Thymus (tissue), 14 donors: ENCODE measurements at places on chromosomes 2 and 18. TPM values are rescaled to one million over a fixed set of nuclear protein-coding genes. Genes with fewer than 3 reads are reported as not detected.

GRCh38 chr2:14303366-14304115 is 329.0 kb upstream of the LRATD1 start:
- no peak for DNase-seq

The MC4R gene
- 0.30 TPM for polyA plus RNA-seq

The CNRIP1 gene
- polyA plus RNA-seq = 10.3 TPM

GRCh38 chr2:33632831-33633230 is 33.7 kb upstream of the FAM98A start:
- DNase-seq = no peak

- no peak for DNase-seq
Measured at GRCh38 chr2:139366681-139367080, 586.5 kb upstream of the NXPH2 start.

DNA sequence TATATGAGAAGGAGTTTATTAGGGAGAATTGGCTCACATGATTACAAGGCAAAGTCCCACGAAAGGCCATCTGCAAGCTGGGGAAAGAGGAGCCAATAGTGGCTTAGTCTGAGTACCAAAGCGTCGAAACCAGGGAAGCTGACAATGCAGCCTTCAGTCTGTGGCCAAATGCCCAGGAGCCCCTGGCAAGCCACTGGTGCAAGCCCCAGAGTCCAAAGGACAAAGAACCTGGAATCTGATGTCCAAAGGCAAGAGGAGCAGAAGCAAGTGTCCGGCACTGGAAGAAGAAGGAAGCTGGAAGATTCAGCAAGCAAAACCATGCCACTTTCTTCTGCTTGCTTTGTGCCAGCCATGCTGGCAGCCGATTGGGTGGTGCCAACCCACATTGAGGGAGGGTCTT is 74.3 kb upstream of the NPAS2 start:
- no peak for DNase-seq

- DNase-seq = no peak
Measured at GRCh38 chr2:230777721-230778120, 65.1 kb downstream of the CAB39 start.

DNA sequence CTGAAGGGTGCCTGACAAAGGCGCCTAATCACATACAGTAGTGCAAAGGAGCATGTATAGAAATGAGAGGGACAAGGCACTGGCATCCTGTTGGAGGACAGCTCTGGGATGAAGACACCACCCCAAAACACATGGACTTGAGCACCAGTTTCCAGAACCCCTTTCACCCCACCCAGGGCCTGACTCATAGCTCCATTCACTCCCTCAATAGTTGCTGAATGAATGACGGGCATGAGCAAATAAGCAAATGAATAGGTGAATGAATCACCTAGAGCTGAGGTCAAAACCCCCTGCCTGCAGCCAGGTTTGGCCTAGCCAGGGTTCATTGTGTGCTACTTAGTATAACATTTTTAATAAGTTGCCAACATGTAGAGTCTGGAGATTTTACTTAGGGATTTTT is 66.3 kb downstream of the NRP2 start:
- no peak for DNase-seq

- DNase-seq = no peak
Measured at GRCh38 chr2:168188002-168188401, 59.4 kb downstream of the STK39 start.

The INO80C gene
- 32.6 TPM for polyA plus RNA-seq

GRCh38 chr2:1521191-1521877 is 108.1 kb downstream of the TPO start:
- DNase-seq = no peak

The CCDC85A gene
- 0.21 TPM for polyA plus RNA-seq

DNA sequence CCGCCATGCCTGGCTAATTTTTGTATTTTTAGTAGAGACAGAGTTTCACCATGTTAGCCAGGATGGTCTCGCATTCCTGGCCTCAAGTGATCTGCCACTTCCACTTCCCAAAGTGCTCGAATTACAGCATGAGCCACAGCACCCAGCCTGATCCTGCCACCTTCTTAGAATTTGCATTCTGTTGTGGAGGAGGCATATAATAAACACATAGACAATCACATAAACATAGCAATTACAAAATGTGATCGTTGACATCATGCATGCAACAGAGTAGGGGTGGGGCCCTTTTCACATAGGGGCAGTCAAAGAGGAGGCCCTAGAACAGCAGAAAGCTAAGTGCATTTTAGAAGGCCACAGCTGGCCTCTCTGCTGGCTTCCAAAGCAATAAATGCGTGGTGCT is 39.9 kb upstream of the TSPYL6 start:
- DNase-seq = no peak

The CCL20 gene
- 15.0 TPM for polyA plus RNA-seq

GRCh38 chr2:25726522-25726921 is 53.1 kb upstream of the DTNB start:
- DNase-seq = no peak

The SAG gene
- 0.32 TPM for polyA plus RNA-seq

DNA sequence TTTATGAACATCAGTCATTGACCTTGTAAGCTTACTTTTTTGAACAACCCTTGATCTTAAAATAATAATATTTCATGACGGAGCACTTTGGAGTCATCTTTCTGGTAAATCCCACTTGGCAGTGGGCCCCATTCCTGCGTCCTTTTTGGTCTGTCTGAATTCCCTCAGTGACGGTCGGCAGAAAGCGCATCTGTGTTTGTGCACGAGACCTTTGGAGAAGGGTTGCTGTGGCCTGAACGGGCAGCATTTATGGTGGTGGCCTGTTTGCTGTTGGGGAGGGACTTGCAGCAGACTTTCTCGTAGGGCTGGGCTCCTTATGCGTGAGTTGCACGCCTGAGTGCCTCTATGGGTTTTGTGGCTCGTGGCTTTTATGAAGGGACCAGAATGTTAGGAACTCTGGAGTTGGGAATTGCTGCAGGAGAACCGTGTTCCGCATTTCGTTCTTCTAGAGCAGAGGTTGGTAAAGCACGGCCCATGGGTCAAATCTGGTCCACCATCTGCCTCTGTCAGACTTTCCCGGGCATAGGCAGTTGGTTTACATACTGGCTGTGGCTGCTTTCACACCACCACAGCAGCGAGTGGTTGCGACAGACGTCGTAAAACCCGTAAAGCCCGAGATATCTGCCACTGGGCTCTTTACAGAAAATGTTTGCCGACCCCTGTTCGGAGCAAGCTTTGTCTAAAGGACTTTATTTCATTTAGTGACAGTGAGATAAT is 30.8 kb downstream of the LPIN1 start:
- no peak for DNase-seq

DNA sequence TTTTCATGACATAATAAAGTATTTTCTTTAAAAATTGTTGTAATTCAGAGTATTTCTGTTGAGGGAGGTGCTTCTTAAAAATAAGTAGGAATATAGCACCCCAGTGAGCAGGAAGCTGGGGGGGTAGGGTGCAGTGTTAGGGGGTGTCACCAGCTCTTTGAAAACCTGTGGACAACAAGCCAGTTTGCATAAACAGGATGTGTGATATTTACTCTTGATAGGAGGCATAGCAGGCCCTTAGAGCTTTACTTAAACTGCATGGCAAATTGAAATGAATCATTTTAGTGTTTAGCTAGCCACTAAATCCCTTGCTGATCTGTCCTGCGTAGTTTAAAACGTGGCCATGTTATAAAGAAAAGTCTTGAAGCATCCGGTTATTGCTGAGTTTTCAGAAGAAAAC is 8.4 kb downstream of the TGIF1 start:
- no peak for DNase-seq

GRCh38 chr2:118122594-118123281 is 34.5 kb downstream of the INSIG2 start:
- DNase-seq = no peak

DNA sequence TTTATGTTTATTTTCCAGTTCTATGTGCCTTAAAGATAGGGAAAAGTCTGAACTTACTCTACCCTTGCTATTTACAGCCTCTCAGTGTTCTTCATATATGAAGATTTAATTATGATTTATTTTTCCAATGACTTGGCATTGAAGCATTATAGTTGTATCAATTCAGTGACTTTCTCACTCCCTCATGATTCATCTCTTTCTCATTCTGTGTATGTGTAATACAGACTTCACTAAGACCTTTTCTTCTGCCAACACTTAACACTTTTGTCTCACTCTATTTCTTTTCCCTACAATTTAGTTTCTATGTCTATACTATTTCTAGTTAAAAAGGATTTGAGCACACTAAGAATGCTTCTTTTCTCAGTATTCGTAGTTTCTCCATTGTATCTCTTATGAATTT is 1470.3 kb upstream of the ACVR2A start:
- no peak for DNase-seq

The TBR1 gene
- polyA plus RNA-seq = 0.02 TPM

- no peak for DNase-seq
Measured at GRCh38 chr2:189835855-189836558, 51.8 kb downstream of the PMS1 start.

DNA sequence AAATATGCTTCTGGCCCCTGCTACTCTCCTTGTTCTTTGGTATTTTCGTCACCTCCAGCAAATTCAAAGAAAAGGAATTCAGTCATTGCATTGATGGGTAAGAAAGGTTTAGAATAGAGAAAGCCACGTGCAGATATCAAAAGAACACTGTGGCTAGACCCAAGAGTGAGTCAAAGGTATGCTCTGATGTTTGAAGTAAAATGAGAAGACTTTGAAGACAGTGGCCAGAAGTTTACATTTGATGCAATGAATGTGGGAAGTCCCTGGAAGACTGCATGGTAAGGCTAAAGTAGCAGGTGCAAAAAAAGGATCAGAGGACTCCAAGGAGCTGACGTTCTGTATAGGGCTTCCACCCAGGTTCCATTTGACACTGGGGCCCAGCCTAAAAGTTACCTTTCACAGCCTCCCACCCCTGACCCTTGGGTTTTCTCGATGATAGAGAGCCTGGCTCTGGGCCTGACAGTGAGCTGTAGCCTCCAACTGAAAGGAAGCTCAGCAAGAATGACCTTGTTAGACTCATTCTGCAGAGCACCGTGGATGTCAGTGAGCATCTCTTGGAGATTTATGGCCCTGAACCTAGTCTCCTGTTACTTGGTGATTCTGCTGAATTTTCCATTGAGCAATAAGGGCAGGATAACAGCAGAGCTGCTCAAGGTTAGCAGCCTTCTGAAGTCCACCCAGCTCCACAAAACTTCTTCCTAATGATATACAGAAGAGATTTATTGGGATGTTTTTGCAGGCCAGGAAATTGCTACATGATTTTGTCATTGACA is 223.7 kb upstream of the RBBP8 start:
- DNase-seq = no peak

The DES gene
- 21.6 TPM for polyA plus RNA-seq

The IL36B gene
- 0.11 TPM for polyA plus RNA-seq

DNA sequence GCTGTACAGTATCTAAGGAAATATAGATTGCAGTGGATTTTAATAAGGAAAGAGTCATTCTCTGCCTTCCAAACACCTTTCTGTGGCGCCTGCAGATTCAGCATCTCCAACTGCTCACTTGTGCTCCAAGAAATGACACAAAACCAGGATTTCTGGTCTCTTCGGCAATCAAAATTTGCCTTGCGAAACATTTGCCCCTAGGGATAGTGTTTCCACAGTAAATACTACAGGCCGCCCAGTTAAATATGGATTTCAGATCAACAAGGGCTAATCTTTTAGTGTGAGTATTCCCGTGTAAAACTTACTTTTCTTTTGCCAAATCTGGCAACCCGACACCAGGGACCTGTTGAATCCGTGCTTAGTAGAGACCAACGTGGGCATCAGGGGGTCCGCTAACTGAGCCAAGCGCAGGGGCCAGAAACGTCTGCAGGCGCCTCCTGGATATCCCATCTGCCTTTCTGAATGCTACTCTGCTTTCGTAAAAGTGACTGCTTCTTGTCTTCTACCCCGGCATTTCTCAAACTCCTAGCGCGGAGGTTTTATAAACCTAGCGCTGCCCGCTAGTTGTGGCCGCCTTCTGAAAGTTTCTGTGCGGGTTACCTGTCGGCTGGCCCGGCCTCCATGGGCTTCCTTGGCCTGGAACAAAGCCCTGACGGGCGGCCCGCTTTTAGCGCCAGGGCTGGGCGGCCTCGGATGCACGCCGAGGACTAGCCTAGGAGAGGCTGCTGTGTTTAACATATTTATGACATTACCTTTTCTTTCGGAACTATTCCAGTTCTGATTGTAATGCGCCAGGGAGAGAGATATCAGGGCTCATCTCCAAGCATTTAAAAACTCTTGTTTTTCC is 2.5 kb downstream of the CYP1B1 start:
- no peak for DNase-seq

- DNase-seq = no peak
Measured at GRCh38 chr2:154013514-154013913, 141.8 kb downstream of the GALNT13 start.

The UGT1A8 gene
- 2.6 TPM for polyA plus RNA-seq

GRCh38 chr2:138029276-138029675 is 65.0 kb downstream of the HNMT start:
- no peak for DNase-seq

GRCh38 chr18:74427442-74428112 is 29.5 kb downstream of the DIPK1C start:
- no peak for DNase-seq

- no peak for DNase-seq
Measured at GRCh38 chr2:220664272-220665107, 907.6 kb downstream of the EPHA4 start.

The USP37 gene
- polyA plus RNA-seq = 4.0 TPM

GRCh38 chr18:9700261-9700796 is 7.8 kb upstream of the RAB31 start:
- DNase-seq = no peak

The CENPO gene
- 2.5 TPM for polyA plus RNA-seq

The AKAIN1 gene
- not detected for polyA plus RNA-seq

DNA sequence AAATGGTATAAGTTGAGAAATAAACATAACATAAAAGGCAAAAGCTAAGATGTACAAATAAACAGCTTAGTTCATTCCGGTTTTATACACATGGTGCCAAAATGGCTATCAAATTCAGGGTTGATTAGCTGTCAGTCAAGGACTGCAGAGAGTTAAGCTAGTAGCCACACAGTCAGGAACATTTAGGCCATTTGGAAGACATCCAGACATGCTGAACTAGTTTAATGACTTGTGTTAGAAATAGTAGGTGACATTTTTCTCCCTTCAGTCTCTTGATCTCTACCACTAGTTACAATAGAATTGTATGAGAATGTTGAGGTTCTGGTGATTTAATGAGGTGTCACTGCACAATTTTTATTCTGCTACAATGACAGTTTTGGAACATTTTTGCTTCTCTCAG is 394.4 kb upstream of the SPHKAP start:
- DNase-seq = no peak

DNA sequence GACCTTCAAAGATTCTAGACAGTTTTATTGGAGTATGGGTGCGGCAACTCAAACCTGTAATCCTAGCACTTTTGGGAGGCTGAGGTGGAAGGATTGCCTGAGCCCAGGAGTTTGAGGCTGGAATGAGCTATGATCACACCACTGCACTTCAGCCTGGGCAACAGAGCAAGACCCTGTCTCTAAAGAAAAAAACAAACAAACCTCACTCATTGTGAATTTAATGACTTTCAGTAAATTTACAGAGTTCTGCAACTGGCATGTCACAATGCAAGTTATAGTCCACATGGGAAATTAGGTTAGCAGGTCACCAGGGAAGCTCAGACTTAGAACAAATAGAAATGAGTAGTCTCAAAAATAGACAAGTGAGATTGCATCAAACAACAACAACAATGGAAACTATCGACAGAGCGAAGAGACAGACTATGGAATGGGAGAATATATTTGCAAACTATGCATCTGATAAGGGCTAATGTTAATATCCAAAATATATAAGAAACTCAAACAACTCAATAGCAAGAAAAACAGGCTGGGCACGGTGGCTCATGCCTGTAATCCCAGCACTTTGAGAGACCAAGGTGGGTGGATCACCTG is 6.7 kb upstream of the NRBP1 start:
- no peak for DNase-seq

- peak; percentile 90 for DNase-seq
Measured at GRCh38 chr2:29196792-29197788, 81.9 kb downstream of the CLIP4 start.
